Esophagus mucosa (tissue), 1 donor: ENCODE measurements at places on chromosomes 12 and 14. TPM values are rescaled to one million over a fixed set of nuclear protein-coding genes. Genes with fewer than 3 reads are reported as not detected.

GZMB gene
- 1.2 TPM for total RNA-seq

GIT2 gene
- 16.3 TPM for total RNA-seq

SP7 gene
- total RNA-seq, result not detected

KRT6C gene
- 2,886 TPM for total RNA-seq

DAO gene
- not detected for total RNA-seq

ALX1 gene
- not detected for total RNA-seq

GPRC5A gene
- 11.8 TPM for total RNA-seq

BIN2 gene
- 1.5 TPM for total RNA-seq

TAS2R8 gene
- not detected for total RNA-seq

TGM1 gene
- 1,652 TPM for total RNA-seq

AKAP5 gene
- 0.16 TPM for total RNA-seq

KRT75 gene
- total RNA-seq, result 0.84 TPM

NRXN3 gene
- total RNA-seq, result 0.60 TPM

SRSF9 gene
- 139 TPM for total RNA-seq

ITGB7 gene
- total RNA-seq, result 7.0 TPM

NINJ2 gene
- 2.9 TPM for total RNA-seq

IGFBP6 gene
- total RNA-seq, result 50.5 TPM

FAR2 gene
- total RNA-seq, result 1.1 TPM

CLEC6A gene
- not detected for total RNA-seq

CLEC1A gene
- 0.68 TPM for total RNA-seq

BMP4 gene
- 2.0 TPM for total RNA-seq

HOXC4 gene
- total RNA-seq, result 5.1 TPM

ACRBP gene
- 0.56 TPM for total RNA-seq

MAP1LC3B2 gene
- 2.3 TPM for total RNA-seq

MYO1H gene
- 1.0 TPM for total RNA-seq

CEBPE gene
- total RNA-seq, result not detected

FGF23 gene
- total RNA-seq, result not detected
